Heart left ventricle (tissue), 16 donors: ENCODE measurements at places on chromosomes 6 and 20. TPM values are rescaled to one million over a fixed set of nuclear protein-coding genes. Genes with fewer than 3 reads are reported as not detected.
A peak's percentile ranks its signal among the peaks of the same experiment; 100 is the strongest.

- DNase-seq = peak; percentile 38
Measured at GRCh38 chr20:62583424-62583920, 58.8 kb upstream of the SLCO4A1 start.

- no peak for DNase-seq
Measured at GRCh38 chr20:44066645-44067606, 120.1 kb downstream of the JPH2 start.

DNA sequence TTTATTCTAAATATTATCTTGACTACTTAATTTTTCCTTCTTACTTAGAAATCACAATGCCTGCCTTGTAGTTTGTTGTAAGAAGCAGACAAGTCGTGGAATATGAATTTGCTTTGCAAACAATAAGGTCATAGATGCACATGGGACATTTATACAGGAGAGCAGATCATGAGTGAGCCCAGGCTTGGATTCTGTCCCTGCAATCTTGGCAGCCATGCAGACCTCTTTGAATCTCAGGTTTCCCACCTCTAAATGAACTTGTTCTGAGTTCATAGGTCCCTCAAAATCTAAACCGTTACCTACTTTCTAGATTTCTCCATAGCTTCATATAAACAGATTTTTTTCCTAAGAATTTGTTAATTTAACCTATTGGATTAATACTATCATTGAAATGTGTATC is 19.5 kb downstream of the KIAA0408 start:
- DNase-seq = no peak

GRCh38 chr6:113190170-113190569 is 667.0 kb upstream of the MARCKS start:
- no peak for DNase-seq

DNA sequence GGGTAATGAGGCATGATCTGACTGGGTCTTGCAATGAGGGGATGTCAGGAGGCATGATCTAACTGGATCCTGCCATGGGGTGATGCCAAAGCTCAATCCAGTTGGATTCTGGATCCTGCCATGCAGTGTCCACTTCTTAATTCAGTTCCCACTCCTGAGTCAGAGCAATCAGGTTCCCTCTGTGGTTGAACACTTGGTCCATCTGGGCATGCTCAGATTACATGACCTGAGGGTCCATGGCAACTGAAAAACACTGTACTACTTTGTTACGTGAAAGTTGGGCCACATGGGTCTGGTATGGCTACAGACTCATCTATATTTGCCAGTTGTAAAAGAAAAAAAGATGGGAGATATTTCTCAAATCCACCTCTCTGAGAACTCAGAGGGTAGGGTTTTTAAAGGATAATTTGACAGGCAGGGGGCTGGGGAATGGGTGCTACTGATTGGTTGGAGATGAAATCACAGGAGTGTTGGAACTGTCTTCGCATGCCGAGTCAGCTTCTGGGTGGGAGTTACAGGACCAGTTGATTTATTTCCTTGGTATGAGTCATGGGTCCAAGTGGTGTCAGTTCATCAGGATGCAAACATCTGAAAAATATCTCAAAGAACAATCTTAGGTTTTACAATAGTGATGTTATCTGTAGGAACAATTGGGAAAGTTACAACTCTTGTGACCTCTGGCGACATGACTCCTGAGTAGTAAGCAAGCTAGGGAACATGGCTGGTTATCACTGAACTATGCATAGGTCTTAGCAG is 21.6 kb downstream of the C6orf163 start:
- DNase-seq = no peak

- no peak for DNase-seq
Measured at GRCh38 chr6:80530103-80530502, 423.6 kb downstream of the BCKDHB start.

- no peak for DNase-seq
Measured at GRCh38 chr6:158327211-158327610, 14.9 kb downstream of the TULP4 start.

DNA sequence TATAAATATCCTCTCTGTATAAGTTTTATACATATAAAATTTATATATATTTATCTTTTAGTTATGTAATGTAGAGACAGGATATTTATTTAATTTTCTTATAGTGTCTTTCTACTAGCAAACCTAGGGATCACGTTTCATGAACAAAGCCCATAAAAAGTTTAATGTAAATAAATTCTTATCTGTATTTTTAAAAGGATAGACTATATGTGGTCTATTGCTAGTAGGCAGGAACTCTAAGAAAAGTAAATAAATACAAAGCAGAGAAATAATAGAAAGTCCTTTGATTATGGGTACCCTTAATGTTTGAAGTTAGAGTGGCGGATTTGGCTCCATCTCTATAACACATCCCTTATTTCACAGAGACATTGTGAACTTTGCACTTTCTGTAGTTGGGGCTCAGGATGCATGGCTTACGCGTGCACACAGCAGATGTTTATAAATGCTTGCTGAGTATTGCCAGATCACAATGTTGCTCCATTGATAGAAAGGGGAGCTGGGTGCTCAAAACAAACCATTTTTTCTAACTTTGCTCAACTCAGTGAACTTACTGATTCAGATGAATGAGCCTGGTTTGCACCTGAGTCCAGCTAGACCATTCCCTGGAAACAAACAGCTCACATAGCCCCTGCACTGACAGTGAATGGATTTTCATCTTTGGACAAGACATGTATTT is 179.1 kb downstream of the SYNE1 start:
- DNase-seq = no peak

GRCh38 chr20:23034721-23035671 is at the start of gene SSTR4:
Gene SSTR4, plus strand, starts transcription at chr20:23035312. Its CDS starts 172 bp downstream, at chr20:23035484.
- DNase-seq = no peak

DNA sequence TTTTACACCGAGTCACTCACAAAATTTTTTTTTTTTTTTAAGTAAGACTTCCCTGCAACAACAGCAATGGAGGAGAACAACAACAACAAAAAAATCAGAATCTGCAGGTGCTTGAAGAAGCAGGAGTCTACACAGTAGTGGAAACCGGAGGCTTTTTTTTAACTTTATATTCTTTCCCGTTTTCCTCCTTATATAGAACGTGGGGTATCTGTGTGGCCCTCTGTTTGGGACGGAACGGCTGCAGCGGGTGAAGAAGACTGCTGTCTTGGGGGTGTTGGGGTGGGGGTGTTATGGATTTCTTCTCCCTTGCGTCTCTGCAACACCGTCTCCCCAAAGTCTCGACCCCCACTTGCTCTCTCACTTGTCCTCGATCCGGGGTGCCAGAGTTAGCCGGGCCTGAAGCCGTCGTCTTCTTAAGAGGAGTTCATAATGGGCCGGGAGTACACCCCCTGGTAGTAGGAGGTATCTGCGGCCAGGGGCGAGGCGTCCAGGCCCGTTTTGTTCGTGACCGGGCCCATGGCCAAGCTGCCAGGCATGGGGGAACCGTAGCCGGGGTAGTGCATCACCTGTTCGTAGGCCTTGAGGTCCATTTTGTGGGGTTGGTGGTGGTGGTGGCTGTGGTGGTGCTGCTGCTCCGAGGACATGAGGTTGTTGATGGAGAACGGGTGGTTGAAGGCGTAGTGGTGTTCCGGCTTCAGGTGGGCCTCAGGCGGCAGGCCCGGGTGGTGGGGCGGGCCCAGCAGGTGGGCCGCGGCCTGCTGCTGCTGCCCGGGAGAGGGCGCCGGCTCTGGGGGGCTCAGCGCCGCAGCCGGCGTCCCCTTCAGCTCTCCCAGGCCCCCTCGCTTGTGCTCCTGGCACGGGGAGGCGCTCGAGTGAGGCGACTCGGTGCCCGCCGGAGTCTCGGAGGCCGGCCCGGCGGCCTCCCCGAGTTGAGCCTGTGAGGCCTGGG is 2.7 kb downstream of the FOXA2 start:
- DNase-seq = no peak

DNA sequence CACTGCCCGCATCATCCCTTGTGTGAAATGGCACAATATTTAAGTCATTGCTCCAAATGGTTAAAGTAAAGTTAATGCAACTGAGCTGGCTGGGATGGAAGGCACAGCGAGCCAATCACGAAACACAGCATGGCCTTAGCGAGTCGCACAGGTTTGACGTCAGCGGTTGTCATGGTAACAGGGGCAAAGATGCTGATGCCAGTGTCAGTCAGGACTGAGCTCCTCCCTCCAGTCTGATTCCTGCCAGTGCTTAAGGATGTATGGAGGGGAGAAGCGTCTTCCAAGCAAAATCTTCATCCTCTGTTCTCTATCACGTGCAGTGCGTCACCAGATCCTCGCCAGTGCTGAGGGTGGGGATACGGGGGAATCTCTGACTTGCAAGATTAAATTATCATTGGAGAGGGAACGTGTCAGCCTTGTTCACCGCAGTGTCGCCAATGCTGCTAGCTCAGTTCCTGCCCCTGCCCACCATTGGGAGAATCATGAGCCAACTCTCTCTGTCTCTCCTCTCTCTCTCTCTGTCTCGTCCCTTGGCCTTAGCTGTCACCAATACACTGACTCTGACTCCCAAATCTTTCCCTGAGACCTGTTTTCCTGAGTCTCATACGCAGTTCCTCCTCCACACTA is 24.5 kb downstream of the TSPYL4 start:
- peak; percentile 90 for DNase-seq

GRCh38 chr20:63135411-63135810 is 80.5 kb downstream of the YTHDF1 start:
- peak; percentile 10 for DNase-seq

DNA sequence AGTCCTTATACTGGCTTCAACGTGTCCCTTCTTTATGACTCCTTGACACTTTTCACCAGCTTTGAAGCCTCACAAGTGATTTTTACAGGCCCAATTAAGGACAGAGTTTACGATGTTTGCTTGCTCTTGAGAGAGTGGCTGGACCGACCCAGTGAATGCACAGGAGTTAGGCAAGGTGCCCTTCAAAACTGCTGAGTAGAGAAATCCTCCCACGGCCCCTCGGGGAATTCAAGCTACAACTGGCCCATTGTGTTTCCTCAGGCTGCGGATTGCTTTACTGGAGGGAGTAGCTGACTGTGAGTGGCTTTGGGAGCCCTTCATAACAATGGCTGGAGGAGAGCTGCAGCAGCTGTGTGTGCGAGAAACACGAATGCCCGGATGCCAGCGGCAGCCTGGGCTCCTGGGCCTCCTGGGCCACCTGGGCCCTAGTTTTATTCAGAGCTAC is 50.0 kb downstream of the SGK1 start:
- peak; percentile 44 for DNase-seq

- DNase-seq = no peak
Measured at GRCh38 chr6:131381052-131381708, 191.8 kb upstream of the ARG1 start.

DNA sequence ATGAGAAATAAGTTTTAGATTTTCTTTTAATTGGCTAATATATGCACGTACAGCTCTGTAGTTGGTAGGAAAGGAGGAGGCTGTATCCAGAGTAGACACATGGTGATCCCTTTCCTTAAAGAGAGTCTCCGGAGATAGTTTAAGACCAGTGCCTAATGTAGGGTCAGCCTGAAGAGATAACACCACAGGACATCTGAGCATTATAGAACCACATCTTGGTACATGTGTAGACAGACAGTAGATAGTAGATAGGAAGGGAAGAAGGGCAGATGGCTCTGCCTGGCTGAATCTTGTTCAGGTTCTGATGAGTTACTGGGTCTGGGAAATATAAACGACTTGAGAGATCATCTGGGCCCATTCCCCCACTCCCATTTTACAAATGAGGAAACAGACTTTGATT is 18.5 kb downstream of the CHMP4B start:
- no peak for DNase-seq

DNA sequence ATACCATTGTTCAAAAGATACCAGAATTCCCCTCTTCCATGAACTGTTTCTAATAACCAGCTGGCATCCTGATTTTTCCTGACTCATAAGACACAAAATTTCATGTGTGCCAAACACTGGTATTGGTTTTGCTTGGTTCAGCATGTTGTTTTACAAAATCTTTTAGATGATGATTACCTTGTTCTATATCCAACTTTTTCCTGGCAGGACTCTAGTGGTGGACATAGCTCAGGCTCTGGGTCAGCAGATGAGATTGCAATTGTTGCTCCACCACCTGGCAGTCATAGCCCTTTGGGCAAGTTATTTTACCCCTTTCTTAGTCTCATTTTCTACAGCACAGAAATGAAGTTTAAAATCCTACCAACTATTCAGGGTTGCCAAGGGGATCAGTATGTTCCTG is 6.2 kb downstream of the TRIM38 start:
- no peak for DNase-seq

DNA sequence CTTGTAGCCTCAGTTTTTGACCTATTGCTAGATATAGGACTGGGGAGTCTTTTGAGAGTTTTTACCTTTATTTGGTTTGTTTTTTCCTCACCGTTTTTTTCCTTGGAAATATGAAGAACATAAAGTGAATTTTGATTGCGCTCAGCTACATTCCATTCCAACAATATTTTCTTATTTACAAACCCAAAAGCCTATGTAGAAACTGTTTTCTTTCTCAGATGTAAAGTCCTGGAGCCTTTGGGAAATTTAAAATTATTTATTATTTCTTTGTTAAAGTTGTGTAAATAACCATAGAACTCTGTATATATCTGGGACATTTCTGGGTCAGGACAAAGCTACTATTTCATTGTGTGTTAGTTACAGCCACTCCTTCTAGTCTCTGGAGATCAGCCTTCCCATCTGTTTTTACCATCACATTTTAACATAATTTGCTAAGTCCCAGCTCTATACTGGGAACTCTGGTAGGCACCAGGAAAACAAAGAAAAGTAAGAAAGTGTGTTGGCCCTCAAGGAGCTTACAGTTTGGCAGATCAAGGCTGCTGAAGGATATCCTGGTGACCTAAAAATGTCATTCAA is 68.8 kb downstream of the JAG1 start:
- no peak for DNase-seq

GRCh38 chr6:36337814-36338213 is 1.1 kb upstream of the BNIP5 start:
- no peak for DNase-seq

- no peak for DNase-seq
Measured at GRCh38 chr6:108406943-108407342, 112.1 kb downstream of the AFG1L start.

DNA sequence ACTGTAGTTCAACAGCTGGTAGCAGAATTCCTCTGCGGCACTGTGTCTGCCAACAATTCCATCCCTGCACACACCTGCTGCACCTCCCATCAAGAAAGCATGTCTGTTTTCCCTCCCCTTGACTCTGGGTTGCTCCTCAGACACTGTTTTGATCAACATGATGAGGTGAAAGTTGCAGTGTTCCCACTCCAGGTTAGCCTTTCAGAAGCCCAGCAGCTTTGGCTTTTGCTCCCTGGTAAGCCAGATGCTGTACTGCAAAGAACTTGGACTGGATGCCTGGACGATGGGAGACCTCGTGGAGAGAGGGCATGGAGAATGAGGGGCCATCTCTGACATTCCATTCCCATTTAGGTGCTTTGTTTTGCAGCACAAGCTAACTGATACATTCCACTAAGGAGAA is 79.1 kb upstream of the MAFB start:
- no peak for DNase-seq

- DNase-seq = peak; percentile 26
Measured at GRCh38 chr20:38110525-38111178, 54.4 kb downstream of the TGM2 start.

SUMO4 gene
- 0.37 TPM for total RNA-seq

SLC22A7 gene
- total RNA-seq = not detected

RSPO3 gene
- total RNA-seq = 0.32 TPM

MCHR2 gene
- total RNA-seq = not detected

MUCL3 gene
- total RNA-seq = not detected

OOEP gene
- total RNA-seq = not detected

CST2 gene
- total RNA-seq = not detected

ULBP3 gene
- total RNA-seq = 1.3 TPM
